Tibial artery (tissue), 4 donors: ENCODE measurements at places on chromosomes 5 and 9.

GRCh38 chr5:92769978-92770377, 811.0 kb downstream of the NR2F1-AS1 start:
- no peak for DNase-seq
- H3K27me3 ChIP-seq: no peaks in the 10 kb centered on the region
- H3K27ac ChIP-seq: no peak overlapping the region
- no peaks in the 10 kb centered on the region for H3K36me3 ChIP-seq
- no peak overlapping the region for H3K4me3 ChIP-seq
- no peaks in the 10 kb centered on the region for H3K4me1 ChIP-seq

GRCh38 chr9:8374471-8374870, 574.9 kb upstream of the DMAC1 start:
- H3K27ac ChIP-seq: no peak overlapping the region
- no peak for DNase-seq
- no peaks in the 10 kb centered on the region for H3K27me3 ChIP-seq
- no peaks in the 10 kb centered on the region for H3K36me3 ChIP-seq
- no peak overlapping the region for H3K4me3 ChIP-seq
- no peaks in the 10 kb centered on the region for H3K4me1 ChIP-seq

- no peak overlapping the region for H3K27ac ChIP-seq
- H3K27me3 ChIP-seq: no peaks in the 10 kb centered on the region
- no peaks in the 10 kb centered on the region for H3K36me3 ChIP-seq
- no peaks in the 10 kb centered on the region for H3K4me1 ChIP-seq
- no peak overlapping the region for H3K4me3 ChIP-seq
Observed at GRCh38 chr9:71638627-71639026, 129.7 kb downstream of the CEMIP2 start.

DNA sequence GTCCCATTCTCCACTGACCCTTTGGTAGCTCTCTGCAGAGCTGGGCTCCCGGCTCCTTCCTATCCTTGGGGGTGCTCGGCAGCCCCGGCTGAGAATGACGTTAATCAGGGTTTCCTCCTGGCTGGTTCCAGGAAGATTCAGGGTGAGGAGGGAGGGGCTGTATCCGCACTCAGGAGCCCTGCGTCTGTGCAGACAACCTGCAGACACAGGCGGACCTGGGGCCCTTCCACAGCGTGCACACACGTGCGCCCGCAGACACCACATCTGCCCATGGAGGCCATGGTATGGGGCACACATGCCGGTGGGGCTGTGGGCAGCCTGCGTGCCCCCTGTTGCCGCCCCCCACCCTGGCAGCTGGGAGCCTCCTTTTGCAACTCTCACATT, 66.6 kb upstream of the RNU6ATAC start:
- H3K36me3 ChIP-seq: no peaks in the 10 kb centered on the region
- no peak overlapping the region for H3K27ac ChIP-seq
- H3K4me3 ChIP-seq: no peak overlapping the region
- H3K27me3 ChIP-seq: no peaks in the 10 kb centered on the region
- no peak for DNase-seq

DNA sequence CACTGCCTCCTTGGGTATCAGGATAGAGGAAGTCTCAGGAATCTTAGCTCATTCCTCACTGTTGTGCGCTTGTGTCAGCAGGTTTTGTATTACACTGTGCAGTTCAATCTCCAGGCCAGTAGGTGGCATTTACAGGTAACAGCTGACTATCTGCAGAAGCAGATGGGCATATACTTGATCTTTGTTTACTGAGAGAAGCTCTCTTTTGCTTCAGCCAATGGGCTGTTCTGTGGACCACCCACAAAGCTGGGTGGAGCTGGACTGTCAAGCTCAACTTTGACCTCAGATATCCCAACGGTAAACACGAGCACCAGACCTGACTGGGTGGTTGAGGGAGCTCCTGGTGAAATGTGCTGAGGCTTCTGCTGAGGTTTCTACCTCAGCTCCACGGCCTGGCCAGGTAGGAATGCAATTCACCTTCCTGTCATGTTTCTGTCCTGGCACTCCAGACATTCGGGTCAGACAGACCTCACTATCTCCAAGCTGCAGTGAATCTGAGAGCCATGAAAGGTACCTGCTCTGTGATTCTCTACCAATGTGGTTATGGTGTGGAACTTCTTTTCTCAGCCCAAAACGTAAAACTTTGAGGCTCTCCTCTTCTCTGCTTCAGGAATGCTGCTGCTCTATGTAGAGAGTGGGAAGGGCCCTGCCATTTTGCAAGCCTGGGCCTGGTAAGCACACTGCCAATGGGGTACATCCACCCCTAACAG, 167.9 kb upstream of the ACTBL2 start:
- H3K4me3 ChIP-seq: no peak overlapping the region
- peaks cover 9% of the 10 kb centered on the region for H3K4me1 ChIP-seq
- H3K27ac ChIP-seq: no peak overlapping the region
- H3K27me3 ChIP-seq: no peaks in the 10 kb centered on the region
- DNase-seq: no peak

DNA sequence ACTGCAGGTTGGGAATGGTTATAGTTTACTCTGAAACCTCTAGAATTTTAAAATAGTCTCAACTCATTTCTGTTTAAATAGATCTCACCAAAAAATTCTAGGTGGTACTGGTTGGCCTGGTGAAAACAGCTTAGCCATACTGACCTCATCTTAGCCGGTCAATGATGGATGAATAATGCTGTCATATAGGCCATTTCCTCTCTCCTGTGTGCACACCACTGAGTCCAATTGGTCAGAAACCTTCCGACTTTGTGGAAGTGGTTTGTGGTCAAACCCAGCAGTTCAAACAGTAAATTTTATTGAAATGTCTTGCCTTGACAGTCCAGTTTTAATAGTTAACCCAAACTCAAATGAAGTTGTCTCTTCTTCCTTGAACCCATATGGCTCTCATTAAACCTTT, 98.6 kb downstream of the GIN1 start:
- no peaks in the 10 kb centered on the region for H3K27me3 ChIP-seq
- peaks cover 49% of the 10 kb centered on the region for H3K36me3 ChIP-seq
- H3K27ac ChIP-seq: no peak overlapping the region
- H3K4me3 ChIP-seq: no peak overlapping the region
- DNase-seq: no peak

DNA sequence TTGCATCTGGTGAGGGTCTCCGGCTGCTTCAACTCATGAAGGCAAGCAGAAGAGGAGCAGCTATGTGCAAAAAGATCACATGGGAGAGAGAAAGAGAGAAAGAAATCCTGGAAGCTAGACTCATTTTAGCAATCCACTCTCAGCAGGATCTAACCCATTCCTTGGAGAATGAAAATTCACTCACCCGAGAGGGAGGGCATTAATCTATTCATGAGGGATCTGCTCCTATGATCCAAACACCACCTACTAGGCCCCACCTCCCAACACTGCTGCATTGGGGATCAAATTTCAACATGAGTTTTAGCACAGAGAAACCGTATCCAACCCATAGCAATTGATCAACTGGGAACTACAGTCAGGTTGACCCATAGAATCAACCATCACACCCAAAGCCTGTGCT, 98.1 kb upstream of the SV2C start:
- no peak overlapping the region for H3K27ac ChIP-seq
- H3K36me3 ChIP-seq: no peaks in the 10 kb centered on the region
- no peaks in the 10 kb centered on the region for H3K27me3 ChIP-seq
- DNase-seq: no peak
- H3K4me3 ChIP-seq: no peak overlapping the region

DNA sequence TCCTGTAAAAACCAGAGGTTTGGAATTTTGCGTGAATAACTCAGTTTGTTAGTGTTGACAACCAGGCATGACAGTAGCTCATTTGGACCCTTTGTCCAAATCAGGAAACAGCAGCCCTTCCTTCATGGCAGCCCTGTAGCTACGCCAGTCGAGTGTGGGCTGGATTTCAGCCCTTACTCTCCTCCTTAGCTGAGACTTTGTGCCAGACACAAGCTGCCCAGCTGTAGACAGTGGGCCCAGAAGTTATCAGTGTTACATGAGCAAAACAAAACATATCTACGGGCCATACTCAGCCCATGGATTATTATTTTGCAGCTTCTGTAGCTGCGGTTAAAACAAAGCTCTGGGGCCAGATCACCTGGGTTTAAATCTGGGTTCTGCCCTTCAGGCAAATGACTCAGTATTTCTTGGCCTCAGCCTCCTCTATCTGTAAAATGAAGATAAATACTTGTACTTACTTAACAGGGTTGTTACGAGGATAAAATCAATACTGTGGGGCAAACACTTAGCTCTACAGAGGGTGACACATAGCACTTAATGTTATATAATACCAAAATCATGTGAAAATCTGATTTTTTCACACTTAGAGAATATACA, 76.9 kb downstream of the GHR start:
- no peaks in the 10 kb centered on the region for H3K4me1 ChIP-seq
- no peak overlapping the region for H3K4me3 ChIP-seq
- H3K27me3 ChIP-seq: no peaks in the 10 kb centered on the region
- H3K27ac ChIP-seq: no peak overlapping the region

- DNase-seq: no peak
- H3K27me3 ChIP-seq: no peaks in the 10 kb centered on the region
- no peaks in the 10 kb centered on the region for H3K4me1 ChIP-seq
- H3K4me3 ChIP-seq: no peak overlapping the region
- no peak overlapping the region for H3K27ac ChIP-seq
Observed at GRCh38 chr5:41817625-41818301, 52.5 kb downstream of the OXCT1 start.

GRCh38 chr5:62576570-62577170, 1.9 kb upstream of the LRRC70 start:
- H3K27me3 ChIP-seq: no peaks in the 10 kb centered on the region
- no peaks in the 10 kb centered on the region for H3K4me1 ChIP-seq
- no peak overlapping the region for H3K4me3 ChIP-seq
- H3K36me3 ChIP-seq: peaks cover 5% of the 10 kb centered on the region
- DNase-seq: no peak
- no peak overlapping the region for H3K27ac ChIP-seq

DNA sequence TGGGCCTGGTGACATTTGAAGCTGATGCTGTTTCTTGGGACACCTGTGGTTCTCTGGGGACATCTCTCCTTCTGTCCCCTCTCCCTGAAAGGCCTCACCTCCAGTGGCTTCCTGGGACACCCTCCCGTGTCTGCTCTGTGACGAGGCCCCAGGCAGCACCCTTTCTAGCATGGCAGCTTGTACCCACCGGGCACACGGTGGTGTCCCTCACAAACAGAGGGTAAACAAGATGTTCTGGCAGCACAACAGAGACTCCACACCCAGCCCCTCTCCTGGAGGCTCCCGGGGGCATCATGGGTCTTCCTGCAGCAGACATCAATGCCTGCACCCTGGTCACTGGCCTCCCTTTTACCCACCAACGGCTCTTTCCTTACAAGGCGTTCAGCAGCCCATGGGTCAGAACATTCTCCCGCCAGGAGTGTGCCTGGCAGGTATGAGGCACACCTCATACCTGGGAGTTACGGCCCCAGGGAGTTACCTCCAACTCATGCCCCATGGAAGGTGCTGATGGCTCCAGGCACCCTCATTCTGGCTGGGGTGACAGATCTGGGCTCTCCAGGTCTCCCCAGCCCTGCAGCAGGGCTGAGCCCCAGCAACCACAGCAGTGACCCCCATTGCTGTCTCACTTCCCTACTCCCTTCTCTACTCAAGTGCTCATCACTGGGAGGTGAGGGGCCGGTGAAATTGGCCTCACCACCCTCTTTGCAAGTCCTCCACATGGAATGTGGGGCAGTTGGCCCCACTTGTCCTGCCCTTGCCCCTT, 51.1 kb downstream of the BARX1 start:
- no peaks in the 10 kb centered on the region for H3K36me3 ChIP-seq
- H3K4me3 ChIP-seq: no peak overlapping the region
- no peaks in the 10 kb centered on the region for H3K27me3 ChIP-seq
- H3K27ac ChIP-seq: no peak overlapping the region

DNA sequence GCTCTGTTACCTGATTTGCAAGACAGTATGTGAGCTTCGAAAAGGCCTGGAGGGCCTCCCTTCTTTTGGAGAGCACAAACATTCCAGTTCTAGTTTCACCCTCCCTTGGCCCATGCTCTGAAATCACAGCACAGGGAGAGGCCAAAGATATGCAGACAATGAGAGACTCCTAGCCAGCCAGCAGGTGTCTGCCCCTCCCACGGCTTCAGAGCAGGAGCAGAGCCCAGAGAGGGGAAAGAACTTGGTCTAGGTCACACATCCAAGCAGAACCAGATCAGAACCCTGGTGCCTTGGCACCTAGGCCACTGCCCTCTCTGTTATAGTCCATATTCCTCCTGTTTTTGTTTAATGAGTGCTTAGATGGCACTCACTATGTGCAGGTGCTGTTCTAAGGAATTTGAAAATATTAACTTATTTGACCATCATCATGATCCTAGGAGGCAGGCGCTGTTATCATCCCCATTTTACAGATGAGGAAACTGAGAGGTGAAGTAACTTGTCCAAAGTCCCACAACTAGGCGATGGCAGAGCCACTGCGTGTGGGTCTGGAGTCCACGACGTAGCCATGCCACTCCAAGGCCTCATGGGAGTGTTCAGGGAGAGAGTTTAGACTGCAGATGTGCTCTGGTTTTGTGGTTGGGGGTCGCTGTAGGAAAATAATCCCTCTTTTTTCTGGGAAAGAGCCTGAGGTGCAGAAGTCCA, 27.2 kb downstream of the TMOD1 start:
- H3K4me1 ChIP-seq: peaks cover 88% of the 10 kb centered on the region
- H3K4me3 ChIP-seq: no peak overlapping the region
- no peaks in the 10 kb centered on the region for H3K27me3 ChIP-seq
- peaks cover 51% of the 10 kb centered on the region for H3K36me3 ChIP-seq
- H3K27ac ChIP-seq: peak overlapping the region; percentile 85

DNA sequence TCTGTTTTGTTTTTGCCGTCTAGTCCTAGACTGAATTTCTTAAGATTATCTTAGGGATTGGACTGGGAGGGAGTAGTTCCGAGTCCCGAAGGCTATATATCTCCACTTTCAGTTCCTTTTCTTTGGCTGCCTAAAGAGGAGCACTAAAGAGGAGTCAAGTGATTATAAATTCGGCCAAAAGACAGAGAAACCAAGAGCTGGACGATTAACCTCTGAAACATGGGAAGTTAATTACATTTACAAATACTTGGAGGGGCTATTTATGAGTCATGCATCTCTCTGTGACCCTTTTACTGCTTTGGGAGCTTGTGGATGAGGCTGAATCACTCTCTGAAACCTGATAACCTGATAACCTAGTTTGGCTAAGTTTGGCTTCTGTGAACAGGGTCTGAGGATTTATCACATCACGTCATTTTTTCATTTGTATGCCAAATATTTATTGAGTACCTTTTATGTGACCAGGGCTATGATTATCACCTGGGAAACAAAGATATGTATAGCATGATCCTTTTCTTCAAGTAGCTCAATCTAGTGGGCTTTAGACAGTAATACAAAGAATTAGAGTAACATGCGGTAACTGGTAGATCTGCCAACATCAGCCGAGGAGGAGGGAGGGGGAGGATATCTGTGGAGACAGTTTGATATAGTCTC, 180.9 kb downstream of the CD180 start:
- peaks cover 32% of the 10 kb centered on the region for H3K4me1 ChIP-seq
- no peak for DNase-seq
- no peaks in the 10 kb centered on the region for H3K27me3 ChIP-seq
- H3K27ac ChIP-seq: peak overlapping the region; percentile 76
- H3K4me3 ChIP-seq: peak overlapping the region; percentile 43
